Activated CD8-positive, alpha-beta memory T cell treated with anti-CD3 and anti-CD28 coated beads for 1 hour (primary cell): ENCODE measurements at places on chromosomes 5 and 9.

DNA sequence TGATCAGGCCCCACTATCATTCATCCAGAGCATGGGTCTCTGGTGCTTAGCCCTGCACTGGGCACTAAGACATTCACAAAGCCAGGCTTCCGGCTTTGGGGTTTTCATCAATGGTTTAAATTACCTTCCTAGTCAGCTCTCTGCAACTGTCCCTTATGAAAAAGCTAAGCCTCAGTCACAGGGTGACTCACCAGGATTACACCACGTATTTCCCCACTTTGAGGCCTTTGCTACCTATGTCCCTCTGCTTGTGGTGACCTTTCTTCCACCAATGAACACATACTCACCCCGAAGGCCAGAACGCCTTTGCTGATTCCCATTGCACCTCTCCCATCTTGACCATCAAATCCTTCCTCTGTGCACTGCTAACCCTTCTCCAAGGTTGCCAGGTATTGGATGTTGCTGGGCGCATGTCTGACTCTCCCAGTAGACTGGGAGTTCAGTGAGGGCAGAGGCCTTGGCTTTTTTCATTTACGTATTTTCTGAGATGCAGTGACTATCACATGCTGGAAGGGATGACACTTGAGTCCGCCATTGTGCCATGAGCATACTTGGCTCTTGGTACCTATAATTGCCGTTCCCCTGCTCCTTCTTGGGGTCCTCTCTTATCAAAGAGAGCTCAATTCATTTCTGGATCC, 58.7 kb upstream of the TNFSF8 start:
- DNase-seq = no peak

DNA sequence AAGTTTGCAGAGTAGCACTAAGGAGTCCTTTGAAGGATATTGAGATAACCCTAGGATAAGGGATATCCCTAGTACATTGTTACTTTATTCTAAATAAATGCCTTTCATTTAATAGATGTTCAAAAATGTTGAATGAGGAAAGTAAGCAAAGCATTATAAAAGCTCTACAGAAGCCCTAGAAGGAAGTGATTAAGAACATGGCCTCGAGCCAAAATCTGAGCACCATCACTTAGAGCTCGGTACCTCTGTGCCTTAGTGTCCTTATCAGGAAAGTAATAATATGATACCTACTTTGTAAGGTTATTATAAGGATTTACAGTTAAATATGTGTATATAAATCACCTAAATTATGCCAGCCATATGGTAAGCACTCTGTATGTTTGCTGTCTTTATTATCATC, 242.6 kb downstream of the KIAA0825 start:
- no peak for DNase-seq

DNA sequence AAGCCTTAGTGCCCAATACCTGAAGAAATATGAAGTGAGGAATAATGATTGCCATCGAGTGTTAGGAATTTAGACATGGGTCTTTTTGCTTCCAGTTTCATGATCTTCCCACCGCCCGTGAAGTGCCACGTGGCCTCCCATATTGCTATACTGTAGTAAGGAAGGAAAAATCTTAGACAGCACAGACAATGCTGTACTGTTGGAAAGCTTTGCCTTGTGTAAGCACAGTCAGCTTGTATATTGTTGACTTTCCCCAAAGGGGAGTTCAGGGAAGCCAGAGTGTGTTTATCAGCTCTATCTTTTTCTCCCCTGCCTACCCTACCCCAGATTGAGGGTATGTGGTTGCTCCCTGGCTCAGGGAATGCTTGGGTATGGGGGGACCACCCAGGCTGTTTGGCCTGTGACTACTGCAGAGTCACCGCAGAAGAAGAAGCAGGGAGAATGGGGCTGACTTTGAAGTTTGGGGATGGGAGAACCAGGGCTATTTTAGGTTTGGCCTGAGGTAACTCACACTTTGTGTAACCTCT, 161.8 kb upstream of the MEF2C start:
- DNase-seq = no peak

- no peak for DNase-seq
Measured at GRCh38 chr9:23342291-23342690, 483.7 kb downstream of the ELAVL2 start.

GRCh38 chr5:891117-891836, 1.3 kb downstream of the BRD9 start:
- no peak for DNase-seq

DNA sequence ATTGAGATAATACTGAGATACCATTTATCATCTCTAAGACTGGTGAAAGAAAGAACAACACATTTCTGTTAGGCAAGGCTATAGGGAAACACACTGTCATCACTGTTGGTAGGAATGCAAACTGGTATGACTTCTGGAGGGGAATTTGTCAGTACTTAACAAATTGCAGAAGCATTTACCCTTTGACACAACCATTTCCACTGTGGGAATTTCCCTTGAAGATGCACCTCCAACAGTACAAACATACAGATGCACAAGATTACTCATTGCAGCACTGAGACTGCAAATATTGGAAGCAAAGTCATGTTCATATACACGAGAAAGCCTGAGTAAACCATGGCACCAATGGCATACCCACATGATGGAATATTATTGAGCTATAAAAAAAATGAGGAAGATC, 17.6 kb downstream of the GM2A start:
- no peak for DNase-seq

- DNase-seq = no peak
Measured at GRCh38 chr5:149257131-149257530, 14.5 kb upstream of the AFAP1L1 start.

GRCh38 chr5:125113328-125113727, 366.9 kb upstream of the ZNF608 start:
- no peak for DNase-seq

DNA sequence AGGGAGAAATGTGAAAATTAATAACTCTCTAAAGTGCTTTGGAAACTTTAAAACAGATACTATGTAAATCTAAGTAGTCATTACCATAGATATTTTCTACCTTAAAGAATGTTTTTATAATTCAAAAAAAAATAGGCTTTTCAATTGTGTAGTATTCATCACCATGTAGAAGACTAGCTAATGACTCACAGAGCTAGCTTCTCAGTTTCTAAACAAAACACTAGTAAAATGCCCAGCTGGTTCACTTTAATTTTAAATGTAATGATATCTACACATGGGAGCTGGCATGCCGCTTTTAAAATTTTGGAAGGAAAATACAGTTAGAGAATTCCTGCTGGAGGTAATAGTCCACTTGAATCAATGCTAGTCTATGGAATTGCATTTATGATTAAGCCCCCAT, 509.8 kb downstream of the CSNK1G3 start:
- no peak for DNase-seq

- no peak for DNase-seq
Measured at GRCh38 chr5:91929522-91929817, 546.4 kb upstream of the ARRDC3 start.

GRCh38 chr5:126501448-126501847, 78.2 kb downstream of the GRAMD2B start:
- no peak for DNase-seq

DNA sequence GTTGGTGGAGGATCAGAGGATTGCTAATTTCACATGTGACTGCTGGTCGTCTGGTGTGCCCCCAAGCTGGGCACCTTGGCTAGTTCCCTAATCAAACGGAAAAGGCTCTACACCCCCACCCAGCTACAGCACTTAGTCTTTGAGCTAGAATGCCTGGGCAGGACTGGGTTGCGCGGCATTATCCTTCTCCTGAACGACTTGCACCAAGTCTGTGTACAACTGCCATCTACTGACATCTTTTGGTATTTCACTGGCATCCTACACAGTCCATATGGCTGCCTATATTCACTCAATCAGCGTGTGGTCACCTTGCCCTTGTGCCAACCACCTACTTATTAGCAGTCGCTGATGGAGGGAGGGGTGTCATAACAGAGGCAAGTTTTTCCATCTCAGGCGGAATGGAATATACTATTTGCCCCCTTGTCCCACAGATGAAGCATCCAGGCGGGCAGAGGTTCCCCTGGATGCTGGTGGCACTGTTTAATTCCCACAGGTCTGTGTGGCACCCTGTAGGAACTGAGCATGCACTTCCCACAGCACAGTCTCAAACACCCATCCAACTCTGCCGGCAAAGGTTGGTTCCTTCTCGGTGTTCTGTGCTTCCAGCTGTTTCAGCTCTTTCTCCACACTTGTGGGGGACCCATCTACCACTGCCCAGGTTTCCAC, 150.1 kb downstream of the OSTF1 start:
- DNase-seq = no peak

- no peak for DNase-seq
Measured at GRCh38 chr9:87080512-87081264, 133.4 kb upstream of the GAS1 start.

- no peak for DNase-seq
Measured at GRCh38 chr5:10123254-10123989, 126.3 kb downstream of the ATPSCKMT start.

- DNase-seq = no peak
Measured at GRCh38 chr5:124952079-124952478, 205.6 kb upstream of the ZNF608 start.

GRCh38 chr5:87048156-87048555, 219.5 kb upstream of the RASA1 start:
- no peak for DNase-seq

DNA sequence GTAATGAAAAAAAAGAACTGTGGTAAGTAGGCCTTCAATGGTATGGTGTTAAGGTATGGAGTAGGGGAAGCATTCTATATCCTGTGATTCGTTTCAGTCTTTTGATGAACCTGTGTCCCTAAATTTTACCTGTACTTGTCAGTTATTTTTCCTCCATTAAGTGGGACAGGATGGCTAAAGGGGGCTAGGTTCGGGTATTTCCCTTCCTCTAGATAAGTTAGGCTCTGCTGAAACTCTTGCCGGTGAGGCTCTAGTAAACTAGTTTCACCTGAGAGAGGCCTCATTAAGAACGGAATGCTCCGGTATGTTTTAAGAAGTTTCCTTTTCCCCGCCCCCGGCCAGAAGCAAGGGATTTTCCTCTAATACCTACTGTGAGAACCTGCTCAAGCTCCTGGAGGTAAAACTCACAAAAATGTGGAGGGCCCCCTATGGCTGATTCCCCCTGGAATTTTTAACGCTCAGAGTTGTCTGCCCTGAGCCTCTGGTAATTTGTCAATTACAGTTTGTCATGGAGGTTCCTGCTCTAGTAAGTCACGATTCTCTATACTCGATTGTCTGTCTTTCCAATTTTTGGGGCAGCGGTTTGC, 87.7 kb downstream of the MACIR start:
- DNase-seq = no peak

GRCh38 chr5:132607095-132607494, 50.3 kb downstream of the RAD50 start:
- DNase-seq = no peak

DNA sequence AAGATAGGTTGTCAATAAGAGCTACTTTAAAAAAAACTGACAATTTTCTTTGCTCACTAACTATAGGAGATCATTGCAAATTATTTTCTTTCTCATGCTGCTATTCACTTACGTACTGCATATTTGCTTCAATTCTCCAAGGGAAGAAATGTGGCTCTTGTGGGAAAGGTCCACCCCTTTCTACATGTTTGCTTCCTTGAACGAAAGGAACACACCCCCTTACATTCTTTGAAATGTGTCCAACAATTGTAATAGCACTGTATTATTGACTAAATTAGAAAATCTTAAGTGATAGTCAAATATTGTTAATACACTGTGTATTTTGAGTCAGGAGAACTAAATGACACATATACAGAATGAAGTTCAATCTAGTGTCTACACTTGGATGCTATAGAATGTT, 5.2 kb downstream of the MEF2C start:
- DNase-seq = no peak

- no peak for DNase-seq
Measured at GRCh38 chr9:134167530-134167931, 3.2 kb upstream of the RNU6ATAC start.

DNA sequence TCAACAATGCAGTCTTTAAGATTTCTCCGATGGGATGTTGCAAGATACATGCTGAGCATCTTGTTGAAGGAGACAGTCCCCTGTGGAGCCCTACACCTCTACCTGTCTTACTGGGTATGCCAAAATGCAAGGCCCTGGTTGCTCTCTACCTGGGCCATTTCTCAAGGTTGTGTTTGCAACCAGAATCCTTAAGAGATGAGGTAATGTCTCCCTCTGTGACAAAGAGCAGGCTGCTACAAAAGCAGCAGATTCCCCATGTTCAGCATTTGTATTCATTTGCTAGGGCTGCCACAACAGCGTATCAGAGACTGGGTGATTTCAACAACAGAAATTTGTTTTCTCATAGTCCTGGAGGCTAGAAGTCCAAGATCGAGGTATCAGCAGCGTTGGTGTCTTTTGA, 138.4 kb upstream of the RPS23 start:
- no peak for DNase-seq

DNA sequence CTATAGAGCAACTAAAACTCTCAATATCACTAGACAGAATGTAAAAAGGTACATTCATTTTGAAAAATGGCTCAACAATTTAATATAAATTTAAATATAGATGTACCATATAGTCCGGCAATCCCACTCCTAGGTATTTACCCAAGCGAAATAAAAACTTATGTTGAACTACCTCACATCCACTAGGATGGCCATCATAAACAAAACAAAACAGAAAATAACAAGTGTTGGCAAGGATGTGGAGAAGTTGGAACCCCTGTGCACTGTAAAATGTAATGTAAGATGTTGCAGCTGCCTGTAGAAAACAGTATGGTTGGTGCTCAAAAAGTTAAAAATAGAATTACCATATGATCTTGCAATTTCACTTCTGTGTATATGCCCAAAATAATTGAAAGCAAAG, 36.9 kb upstream of the SELENOP start:
- no peak for DNase-seq

GRCh38 chr9:80732506-80732905, 956.8 kb downstream of the TLE1 start:
- DNase-seq = no peak

DNA sequence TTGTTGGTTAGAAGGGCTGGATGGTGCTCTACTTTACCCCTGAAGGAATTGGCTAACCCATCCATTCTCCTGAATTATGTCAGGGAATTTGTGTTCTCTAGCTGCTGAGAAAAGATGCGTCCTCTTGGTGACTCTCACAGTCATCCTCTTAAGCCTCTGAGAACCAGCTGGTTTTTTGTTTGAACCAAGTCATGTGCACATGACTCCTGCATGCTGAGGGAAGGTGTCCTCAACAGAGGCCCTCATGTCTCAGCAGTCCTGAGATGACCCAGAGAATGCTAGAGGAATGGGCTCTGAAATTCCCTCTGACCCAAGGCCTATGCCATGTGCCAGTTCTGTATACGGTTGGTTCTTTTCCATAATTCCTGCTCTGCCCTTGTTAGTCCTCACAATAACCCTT, 10.4 kb upstream of the C5orf63 start:
- no peak for DNase-seq

DNA sequence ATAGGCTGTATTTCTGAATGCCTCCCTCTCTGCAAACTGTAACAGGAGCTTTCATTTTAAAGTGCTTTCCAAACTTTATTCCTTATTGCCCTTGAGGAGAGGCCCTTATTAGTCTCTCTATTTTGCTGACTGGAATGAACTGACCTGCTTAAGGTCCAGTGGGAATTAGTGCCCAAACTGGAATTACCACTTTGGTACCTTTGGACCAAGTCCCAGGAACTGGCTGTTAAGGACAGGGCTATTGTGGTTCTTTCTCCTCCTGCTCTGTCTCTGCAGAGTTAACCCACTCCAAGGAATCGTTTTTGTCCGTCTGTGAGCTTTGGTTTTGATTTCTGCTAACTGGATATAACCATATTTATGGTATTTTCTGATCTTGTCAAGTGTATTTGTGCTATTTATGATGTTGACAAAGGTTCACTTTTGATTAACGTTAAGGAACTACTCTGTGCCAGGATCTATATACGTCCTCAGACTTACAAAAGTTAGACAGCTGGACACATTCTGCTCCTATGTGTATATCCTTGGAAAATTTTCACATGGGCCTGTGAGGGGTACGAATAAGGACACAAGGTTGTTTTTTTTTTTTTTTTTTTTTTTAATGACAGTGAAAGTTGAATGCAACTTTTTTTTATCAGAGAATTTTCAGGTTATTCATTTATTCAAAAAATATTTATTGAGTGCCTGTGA, 189.1 kb upstream of the ANKRD55 start:
- DNase-seq = no peak
